ENCODE measurements at places on chromosomes 2 and 18.
A peak's percentile ranks its signal among the peaks of the same experiment; 100 is the strongest.

- DNase-seq, result no peak
These were observed 57.1 kb downstream of the SNORC start for GRCh38 chr2:232927032-232927792.

DNA sequence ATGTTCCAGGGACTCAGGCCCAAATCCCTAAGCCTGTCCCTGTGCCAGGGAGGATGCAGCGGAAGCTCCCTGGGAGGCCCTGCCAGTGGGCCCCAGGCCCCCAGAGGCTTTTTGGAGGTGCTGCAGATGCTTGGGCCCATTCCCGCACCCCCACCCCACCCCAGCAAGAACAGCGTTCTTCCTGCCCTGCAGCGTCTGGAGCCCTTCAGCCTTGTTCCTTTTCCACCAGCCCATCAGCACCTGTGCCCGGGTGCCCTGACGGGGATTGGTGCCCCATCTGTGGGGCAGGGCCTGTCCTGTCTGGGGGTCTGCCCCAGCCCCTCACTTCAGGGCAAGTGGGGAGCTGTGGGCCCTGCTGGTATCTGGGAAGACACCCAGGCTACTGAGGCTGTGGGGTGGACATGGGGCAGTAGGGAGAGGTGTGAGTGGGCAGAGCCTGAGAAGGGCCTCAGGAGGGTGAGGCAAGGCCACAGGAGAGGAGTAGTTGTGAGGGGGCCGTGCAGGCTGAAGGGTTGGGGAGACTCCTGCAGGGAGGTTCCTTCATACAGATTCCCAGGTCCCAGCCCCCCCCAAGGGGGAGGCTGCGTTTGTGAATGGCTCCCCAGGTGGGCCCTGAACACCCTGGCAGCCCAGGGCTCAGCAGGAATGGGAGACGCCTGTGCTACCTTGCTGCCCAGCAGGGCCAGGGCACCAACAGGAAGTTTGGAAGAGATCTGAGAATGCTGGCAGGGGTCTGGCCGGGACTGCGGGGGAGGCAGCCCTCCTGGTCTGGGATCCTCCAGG lies 2.4 kb downstream of the RNPEPL1 start:
- DNase-seq, result no peak

DNA sequence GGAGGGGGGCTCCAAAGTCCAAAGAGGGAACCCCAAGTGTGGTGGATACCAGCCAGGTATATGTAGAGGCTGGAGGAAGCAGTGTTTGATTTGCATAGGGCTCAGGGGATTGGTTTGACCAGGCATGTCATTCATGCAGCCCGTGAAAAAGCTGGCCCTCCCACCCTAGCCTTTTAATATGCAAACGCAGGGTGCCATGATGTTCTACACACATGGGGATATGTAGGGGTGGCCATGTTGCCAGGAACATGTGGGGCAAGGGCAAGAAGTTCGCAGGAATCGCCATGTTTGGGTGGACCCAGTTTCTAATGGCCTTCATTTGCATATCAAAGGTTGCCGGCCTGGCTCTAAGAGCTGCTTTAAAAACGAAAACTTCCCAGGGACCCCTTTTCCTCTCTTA lies 33.6 kb downstream of the B3GNT7 start:
- DNase-seq, result no peak

GRCh38 chr2:52995424-52995823 lies 772.2 kb upstream of the CHAC2 start:
- DNase-seq, result no peak

DNA sequence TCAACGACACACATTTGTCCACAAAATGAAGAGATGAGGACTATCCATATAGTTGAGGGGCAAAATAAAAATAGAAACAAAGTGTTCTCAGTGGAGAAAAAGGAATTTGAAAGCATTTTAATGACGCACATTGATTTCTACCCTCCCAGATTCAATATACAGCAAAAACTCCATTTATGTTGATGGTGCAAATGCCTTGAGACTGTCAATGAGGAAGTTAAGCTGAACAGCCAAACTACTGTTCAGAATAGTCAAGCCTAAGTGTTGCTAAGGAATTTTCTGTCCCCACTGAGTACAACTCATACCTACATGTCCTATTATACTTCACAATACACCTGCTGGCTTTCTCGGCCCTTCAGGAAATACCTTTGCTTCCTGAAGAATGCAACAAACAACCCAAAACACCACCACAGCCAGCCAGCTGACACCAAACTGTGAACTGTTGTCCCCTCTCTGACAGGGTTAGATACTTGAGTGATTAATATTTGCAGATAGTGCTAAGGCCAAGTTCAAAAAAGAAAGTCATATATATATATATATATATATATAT lies 27.8 kb upstream of the DARS1 start:
- no peak for DNase-seq

DNA sequence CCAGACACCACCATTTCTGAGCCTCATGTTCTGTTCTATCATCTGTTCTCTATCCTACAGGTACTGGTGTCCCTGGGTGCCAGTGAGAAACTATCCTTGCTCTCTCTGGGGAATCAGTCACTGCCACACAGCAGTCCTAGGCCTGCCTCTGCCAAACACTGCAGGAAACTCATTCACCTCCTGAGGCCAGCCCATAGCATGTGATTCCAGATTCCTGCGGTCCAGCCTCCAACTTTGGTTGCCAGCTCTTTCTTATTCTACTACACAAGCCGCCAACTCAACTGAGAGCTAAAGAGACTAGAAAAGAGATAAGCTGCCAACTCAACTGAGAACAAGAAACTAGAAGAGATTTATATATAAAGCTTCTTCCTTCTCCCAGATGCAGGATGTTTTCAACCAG lies 8.8 kb upstream of the TTLL4 start:
- DNase-seq, result no peak

DNA sequence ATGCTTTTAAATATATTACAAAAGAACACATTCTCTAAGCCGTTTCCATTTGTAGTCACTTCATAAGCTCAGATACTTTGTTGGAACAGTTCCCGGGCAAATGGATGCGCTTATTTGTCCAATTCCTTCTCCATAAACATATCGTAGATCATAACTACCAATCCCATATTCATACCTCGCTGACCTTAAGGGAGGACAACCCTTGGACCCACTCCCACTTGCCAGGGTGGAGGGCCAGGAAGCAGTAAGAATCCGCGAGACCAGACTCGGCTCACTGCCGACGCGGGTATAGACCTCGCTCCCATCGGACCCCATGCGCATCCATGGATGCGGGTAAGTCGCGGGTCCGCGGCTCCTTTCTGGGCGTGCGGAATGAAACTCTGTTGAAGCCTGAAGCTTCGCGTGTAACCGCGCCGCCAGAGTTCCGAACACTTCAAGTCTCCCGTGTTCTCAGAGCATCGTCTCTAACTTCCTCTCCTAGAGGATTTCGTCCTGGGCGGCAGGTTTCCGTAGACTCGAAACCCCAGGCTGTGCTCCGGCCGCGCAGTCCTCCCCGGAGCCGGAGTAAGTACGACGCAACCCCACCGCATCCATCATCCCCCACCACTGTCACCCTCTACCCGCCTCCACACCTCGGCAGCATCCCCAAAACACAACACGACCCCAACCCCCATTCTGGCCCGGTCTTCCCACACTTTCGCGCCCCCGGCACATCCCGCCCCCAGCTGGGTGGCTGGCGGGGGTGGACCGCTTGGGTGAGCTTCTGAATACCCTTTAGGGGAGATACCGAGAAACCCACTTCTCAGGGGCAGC lies 1.1 kb downstream of the DSC3 start:
- no peak for DNase-seq

DNA sequence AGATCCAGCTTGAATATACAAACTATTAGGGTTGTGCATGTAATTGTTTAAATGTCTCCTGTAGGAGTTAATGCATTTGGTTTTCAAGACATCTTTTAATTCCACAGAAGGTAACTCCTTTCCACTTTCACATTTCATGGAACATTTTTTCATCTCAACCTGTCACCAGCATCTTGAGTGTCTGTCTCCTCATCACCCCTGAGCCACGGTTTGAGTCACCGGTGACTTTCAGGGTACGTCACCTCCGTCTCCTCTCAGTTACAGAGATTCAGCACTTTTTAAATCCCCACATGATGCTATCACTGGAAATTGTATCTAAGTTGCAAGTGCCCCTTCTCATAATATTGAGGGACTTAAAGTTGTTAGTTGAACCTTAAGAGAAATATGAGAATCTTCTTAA lies 25.3 kb downstream of the GPR55 start:
- no peak for DNase-seq

GRCh38 chr2:39530411-39530866 lies 93.4 kb upstream of the MAP4K3 start:
- no peak for DNase-seq

GRCh38 chr2:65161551-65162100 lies 31.7 kb upstream of the RAB1A start:
- no peak for DNase-seq

GRCh38 chr2:176960736-176961520 lies 251.7 kb upstream of the HNRNPA3 start:
- DNase-seq, result no peak

GRCh38 chr2:235636546-235636945 lies 142.7 kb downstream of the AGAP1 start:
- DNase-seq, result no peak

GRCh38 chr2:59938181-59938580 lies 615.3 kb downstream of the BCL11A start:
- no peak for DNase-seq

DNA sequence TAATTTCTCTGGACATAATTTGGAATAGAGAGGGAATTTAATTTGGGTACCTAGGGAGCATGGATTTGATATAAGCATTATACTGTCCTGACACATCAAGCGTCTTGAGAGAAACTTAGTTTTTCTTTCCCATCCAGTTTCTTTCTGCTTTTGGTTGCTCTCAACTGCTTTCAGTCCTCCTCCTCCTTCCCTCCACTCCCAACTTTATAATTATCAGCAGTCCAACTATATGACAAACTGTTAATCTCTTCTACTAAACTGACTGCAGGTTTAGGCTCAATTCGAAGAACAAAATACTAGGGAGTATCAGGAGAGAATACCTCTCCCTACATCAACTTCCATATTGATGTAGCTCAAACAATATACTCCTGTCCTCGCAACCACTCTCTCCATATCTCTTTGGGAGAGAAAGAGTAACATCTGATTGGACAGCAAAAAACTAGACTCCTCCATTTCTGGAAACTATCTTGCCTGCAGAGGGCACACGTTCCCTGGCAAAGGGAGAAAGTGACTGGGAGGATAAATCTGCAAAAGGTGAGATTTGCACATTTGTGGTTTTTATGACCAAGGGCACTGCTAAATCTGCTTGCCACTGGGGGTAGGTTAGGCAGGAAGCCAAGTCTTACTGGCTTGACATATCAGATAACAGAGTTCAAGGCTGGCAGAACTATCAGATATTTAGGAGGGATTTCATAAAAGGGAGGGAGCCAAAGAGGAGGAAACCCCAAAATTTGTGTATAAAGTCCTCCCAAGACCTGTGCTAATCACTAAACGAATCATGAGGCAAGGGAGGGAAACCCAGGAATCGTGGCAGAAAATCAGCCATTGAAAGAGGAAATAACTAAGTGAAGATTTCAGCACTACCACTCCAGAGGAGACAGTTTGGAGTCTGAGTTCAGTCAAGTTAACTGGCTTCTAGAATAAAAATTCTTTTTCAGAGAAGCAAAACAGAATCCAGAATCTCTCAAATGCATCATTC lies 40.0 kb downstream of the ICA1L start:
- DNase-seq, result peak; percentile 17

DNA sequence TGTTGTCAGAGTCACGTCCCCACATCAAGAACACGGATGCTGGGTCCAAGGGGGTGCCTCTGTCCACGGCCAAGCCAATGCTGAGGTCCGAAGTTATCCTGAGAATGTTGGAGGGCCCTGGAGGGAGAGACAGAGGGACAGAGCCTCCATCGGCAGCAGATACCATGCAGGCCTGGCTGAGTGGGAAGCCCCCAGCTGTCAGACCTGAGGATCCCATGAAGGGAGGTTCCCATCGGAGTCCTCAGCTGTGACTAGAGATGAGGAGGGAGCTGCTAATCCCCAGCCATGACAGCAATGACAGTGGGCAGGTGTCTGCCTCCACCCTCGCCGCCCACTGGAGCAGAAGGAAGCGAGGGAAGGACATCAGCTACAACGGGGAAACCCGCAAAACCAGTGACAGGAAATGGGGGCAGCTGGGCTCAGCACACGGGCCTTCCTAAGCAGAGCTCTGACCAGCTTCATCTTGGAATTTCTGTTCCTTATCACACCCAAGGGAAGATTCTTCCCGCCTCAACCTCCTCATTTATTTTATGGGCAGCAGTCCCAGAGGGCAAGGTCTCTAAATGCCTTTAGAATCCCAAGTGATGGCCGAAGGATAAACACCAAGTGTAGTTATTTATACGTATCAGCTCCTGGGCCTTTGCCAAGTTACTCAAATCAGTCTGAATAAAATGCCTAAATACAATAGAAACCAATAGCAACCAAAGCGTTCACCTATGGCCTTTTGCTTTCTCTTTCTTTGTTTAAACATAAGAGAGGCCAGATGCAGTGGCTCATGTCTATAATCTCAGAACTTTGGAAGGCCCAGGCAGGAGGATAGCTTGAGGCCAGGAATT lies 32.2 kb downstream of the FAM178B start:
- peak; percentile 65 for DNase-seq

- no peak for DNase-seq
These were observed 422.0 kb upstream of the ZEB2 start for GRCh38 chr2:144941743-144942488.

DNA sequence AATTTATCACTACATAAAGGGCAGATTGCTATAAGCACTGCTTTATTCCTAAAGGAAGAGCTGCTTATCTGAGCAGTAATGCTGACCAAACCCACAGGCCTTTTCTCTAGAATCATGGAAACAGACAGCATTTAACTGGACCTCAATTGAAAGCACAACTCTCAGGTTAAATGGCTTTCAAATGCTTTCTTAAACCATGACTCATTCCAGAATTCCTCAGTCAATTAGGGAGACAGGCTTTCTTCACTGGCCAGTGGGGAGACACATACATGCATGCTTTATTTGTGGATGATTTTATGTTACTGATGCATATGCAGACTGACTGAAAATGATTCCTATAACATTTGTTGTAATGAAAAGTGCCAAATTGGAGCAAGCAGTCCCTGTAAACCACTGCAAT lies 114.6 kb downstream of the ACVR1 start:
- DNase-seq, result no peak

DNA sequence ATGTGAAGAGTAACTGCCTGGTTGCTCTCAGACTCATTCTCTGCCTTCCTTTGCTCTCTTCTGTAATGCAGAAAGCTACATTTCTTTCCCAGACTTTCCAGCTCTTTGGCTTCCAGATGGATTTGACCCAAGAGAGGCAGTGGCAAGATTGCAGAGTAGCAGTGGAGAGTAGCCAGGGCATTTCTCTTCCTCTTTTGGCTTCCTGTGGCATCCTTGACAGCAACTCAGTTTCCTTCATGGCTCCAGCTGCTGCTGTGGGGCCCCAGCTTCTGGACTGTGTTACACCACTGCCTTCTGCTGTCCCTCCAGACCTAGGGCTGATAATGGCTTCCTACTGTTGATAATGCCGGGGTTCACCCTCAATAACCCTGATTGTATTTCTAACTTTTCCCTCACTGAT lies 469.4 kb upstream of the SPRED2 start:
- no peak for DNase-seq

GRCh38 chr2:84158605-84159004 lies 300.5 kb downstream of the SUCLG1 start:
- DNase-seq, result no peak

GRCh38 chr18:468955-469790 lies 31.3 kb downstream of the COLEC12 start:
- no peak for DNase-seq

- no peak for DNase-seq
These were observed 342.1 kb downstream of the PLCL1 start for GRCh38 chr2:198146346-198146940.

GRCh38 chr2:188986839-188987238 lies 12.7 kb downstream of the COL3A1 start:
- no peak for DNase-seq

GRCh38 chr2:42314892-42315468 lies 46.0 kb downstream of the COX7A2L start:
- no peak for DNase-seq
